ENCODE measurements at places on chromosomes 6 and 20. TPM values are rescaled to one million over a fixed set of nuclear protein-coding genes. Genes with fewer than 3 reads are reported as not detected.

- DNase-seq: no peak
- no peaks in the 10 kb centered on the region for H3K36me3 ChIP-seq
- H3K4me3 ChIP-seq: no peak overlapping the region
- no peaks in the 10 kb centered on the region for H3K27me3 ChIP-seq
- no peak overlapping the region for H3K27ac ChIP-seq
These were observed 18.2 kb downstream of the SNAP25 start for GRCh38 chr20:10236540-10237533.

DNA sequence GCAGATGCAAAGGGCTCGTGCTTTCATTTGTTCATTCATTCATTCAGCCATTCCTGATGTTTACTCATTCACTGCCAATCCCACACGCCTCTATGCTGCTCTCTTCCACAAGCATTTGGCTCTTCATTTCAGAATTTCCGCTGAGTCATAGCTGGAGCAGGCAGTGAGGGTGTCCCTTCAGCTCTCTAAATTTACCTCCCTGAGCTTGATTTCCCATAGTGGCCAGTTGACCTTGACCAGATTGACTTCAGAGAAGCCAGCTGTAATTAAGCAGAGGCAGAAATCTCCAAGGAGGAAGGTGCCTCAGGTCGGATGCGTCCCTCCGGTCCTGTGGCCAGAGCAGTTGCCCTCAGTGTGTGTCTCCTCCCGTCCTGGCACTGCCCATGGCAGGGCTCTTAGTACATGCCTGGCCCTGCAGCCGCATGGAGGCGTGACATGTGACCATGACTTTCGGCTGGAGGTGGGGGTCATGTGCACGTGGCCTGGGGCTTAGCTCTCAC lies 267.2 kb upstream of the ECI2 start:
- no peaks in the 10 kb centered on the region for H3K36me3 ChIP-seq
- DNase-seq: no peak
- peaks cover 3% of the 10 kb centered on the region for H3K4me1 ChIP-seq
- peaks cover 4% of the 10 kb centered on the region for H3K27me3 ChIP-seq
- H3K4me3 ChIP-seq: no peak overlapping the region

- H3K27me3 ChIP-seq: no peaks in the 10 kb centered on the region
- no peak for DNase-seq
- no peaks in the 10 kb centered on the region for H3K4me1 ChIP-seq
- no peak overlapping the region for H3K4me3 ChIP-seq
- no peak overlapping the region for H3K27ac ChIP-seq
These were observed 579.1 kb downstream of the BMP2 start for GRCh38 chr20:7346562-7346961.

GRCh38 chr6:40183902-40184301 lies 249.6 kb upstream of the MOCS1 start:
- no peak overlapping the region for H3K4me3 ChIP-seq
- H3K4me1 ChIP-seq: peaks cover 6% of the 10 kb centered on the region
- no peaks in the 10 kb centered on the region for H3K36me3 ChIP-seq
- peaks cover 15% of the 10 kb centered on the region for H3K27me3 ChIP-seq
- H3K27ac ChIP-seq: no peak overlapping the region

DNA sequence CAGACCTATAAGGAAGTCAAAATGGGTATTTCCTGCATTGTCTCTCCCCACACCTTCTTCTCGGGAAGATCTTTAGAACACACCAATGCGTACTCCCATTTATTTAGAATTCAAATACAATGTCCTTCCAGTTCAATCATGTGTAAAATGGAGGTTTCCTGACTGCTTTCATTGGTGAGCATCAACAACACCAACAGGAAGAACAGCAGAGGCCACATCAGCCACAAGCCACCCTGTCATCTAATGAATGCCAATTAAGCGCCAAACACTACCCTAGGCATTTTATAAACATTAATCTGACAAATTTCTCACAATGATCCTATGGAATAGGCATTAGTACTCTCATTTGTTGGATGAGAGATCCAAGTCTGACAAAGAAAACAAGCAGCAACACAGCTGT lies 68.4 kb upstream of the SMLR1 start:
- H3K4me3 ChIP-seq: no peak overlapping the region
- peaks cover 7% of the 10 kb centered on the region for H3K27me3 ChIP-seq
- H3K27ac ChIP-seq: peak overlapping the region; percentile 33
- no peak for DNase-seq

- H3K27me3 ChIP-seq: peaks cover 8% of the 10 kb centered on the region
- H3K4me3 ChIP-seq: no peak overlapping the region
- no peak for DNase-seq
- H3K36me3 ChIP-seq: no peaks in the 10 kb centered on the region
- no peaks in the 10 kb centered on the region for H3K4me1 ChIP-seq
- no peak overlapping the region for H3K27ac ChIP-seq
These were observed 237.1 kb upstream of the AFDN start for GRCh38 chr6:167589615-167589940.

- H3K27ac ChIP-seq: no peak overlapping the region
- H3K27me3 ChIP-seq: peaks cover 4% of the 10 kb centered on the region
These were observed 38.5 kb downstream of the RIPOR3 start for GRCh38 chr20:50652702-50653294.

DNA sequence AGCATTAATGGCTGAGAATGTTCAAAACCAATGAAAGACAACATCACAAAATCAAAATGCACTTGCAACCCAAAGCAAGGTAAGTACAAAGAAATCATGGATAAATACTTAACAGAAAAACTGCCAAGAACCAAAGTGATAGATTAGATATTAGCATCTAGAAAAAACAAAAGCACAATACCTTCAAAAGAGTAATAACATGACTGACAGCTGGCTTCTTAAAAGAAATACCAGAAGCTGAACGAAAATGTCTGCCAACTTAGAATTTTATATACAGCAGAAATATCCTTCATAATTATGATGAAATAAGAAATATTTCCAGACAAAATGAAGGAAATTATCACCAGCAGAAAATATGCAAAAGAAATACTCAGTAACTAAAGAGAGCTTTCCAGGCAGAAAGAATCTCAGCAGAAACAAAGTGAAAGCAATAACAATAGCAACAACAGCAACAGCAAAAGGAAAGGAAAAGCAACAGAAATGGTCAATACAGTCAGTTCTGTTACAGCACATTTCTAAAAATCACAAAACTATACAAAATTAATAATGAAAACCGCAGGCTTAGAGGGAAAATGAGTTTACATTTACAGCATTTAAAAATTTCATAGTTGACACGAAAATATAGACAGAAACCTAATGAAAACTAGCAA lies 121.5 kb upstream of the MAN1A1 start:
- no peak for DNase-seq
- H3K36me3 ChIP-seq: peaks cover 3% of the 10 kb centered on the region
- peaks cover 15% of the 10 kb centered on the region for H3K27me3 ChIP-seq
- H3K4me3 ChIP-seq: peak overlapping the region; percentile 0

DNA sequence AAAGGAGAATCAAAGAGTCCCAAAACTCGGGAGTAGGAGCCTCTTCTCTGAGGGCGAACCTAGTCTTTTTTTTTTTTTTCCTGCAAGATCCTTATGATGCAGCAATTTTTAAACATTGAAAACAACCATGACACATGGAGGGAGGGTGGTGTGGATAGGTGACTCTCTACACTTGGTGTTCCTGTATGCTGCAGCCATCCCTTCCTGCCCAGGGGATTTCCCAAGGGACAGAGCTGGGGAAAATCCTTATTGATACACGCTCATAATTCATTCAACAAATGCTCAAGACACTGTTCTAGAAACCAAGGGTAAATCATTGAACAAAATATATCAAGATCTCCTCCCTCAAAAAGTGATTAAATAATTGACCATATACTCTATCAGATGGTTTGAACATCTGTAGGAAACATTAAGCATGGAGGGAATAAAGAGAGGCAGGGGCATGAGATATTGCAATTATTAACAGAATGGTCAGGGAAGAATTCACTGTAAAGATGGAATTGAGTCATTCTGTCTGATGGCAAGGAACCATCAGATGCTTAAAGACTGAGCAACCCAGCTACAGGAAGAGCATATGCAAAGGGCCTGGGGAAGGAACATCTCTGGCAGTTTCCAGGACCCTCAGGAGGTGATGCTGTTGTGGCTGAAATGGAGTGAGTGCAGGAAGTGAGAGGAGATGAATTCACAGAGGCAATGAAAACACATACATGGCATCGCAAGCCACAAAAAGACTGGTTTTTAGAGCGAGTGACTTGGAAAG lies 13.4 kb upstream of the BTN3A3 start:
- H3K27me3 ChIP-seq: no peaks in the 10 kb centered on the region
- DNase-seq: no peak
- H3K36me3 ChIP-seq: no peaks in the 10 kb centered on the region
- peaks cover 12% of the 10 kb centered on the region for H3K4me1 ChIP-seq
- no peak overlapping the region for H3K4me3 ChIP-seq

GRCh38 chr20:58545565-58546415 lies 30.6 kb upstream of the APCDD1L start:
- peaks cover 6% of the 10 kb centered on the region for H3K27me3 ChIP-seq
- H3K4me1 ChIP-seq: no peaks in the 10 kb centered on the region
- no peak overlapping the region for H3K27ac ChIP-seq
- H3K36me3 ChIP-seq: no peaks in the 10 kb centered on the region
- no peak for DNase-seq

DNA sequence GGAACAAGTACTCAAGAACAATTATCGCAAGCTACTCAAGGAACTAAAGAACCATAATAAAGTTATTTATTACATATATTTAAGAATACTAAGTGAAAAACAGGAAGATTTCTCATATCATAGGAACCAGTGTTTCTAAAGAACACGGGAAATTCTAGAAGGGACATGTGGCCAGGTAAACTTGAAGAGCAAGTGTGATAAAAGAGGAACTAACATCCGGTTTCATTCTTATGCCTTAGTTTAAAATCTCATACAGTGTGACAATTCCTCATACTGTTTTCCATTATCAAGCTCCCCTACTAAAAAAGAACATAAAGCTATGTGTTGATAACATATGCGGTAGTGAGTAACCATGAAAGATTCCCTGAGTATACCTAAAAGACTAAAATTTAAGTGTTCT lies 163.5 kb upstream of the SHLD1 start:
- no peak overlapping the region for H3K27ac ChIP-seq
- H3K4me3 ChIP-seq: no peak overlapping the region
- DNase-seq: no peak
- H3K27me3 ChIP-seq: no peaks in the 10 kb centered on the region
- peaks cover 30% of the 10 kb centered on the region for H3K36me3 ChIP-seq

GRCh38 chr6:487956-488355 lies 96.4 kb downstream of the IRF4 start:
- no peak for DNase-seq
- peak overlapping the region; percentile 70 for H3K27ac ChIP-seq
- H3K4me1 ChIP-seq: peaks cover 88% of the 10 kb centered on the region
- H3K27me3 ChIP-seq: no peaks in the 10 kb centered on the region
- peaks cover 62% of the 10 kb centered on the region for H3K36me3 ChIP-seq

DNA sequence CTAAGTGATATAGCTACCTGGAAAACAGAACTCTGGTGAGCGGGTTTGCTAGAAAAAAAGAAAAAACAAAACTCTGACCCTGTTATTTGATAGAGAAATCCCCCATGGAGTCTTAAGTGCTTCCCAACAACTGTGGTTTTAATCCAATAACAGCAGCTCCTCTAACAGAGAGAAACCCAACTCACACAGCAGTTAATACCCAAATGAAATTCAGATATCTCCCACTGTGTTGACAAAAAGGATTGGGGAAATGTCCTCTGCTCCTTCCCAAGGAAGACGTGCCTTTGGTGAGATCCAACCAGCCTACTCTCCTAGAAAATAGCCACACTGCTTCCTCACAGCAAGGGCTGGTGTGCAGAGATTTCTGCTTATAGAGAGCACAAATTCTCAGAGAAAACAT lies 200.4 kb upstream of the FBXL4 start:
- H3K4me1 ChIP-seq: no peaks in the 10 kb centered on the region
- no peak overlapping the region for H3K27ac ChIP-seq
- H3K36me3 ChIP-seq: no peaks in the 10 kb centered on the region
- no peak for DNase-seq
- H3K4me3 ChIP-seq: no peak overlapping the region

- no peak for DNase-seq
- no peak overlapping the region for H3K4me3 ChIP-seq
- no peak overlapping the region for H3K27ac ChIP-seq
- peaks cover 21% of the 10 kb centered on the region for H3K4me1 ChIP-seq
These were observed 55.7 kb downstream of the PHACTR2 start for GRCh38 chr6:143733510-143733909.

GRCh38 chr20:48209102-48209501 lies 423.8 kb upstream of the SULF2 start:
- H3K27ac ChIP-seq: no peak overlapping the region
- no peaks in the 10 kb centered on the region for H3K27me3 ChIP-seq

- H3K36me3 ChIP-seq: peaks cover 18% of the 10 kb centered on the region
- H3K4me1 ChIP-seq: peaks cover 27% of the 10 kb centered on the region
- no peak overlapping the region for H3K27ac ChIP-seq
- H3K4me3 ChIP-seq: no peak overlapping the region
These were observed 16.8 kb downstream of the SCML4 start for GRCh38 chr6:107807196-107807811.

GRCh38 chr20:63893999-63894357 lies 948 bp upstream of the DNAJC5 start:
- peak overlapping the region; percentile 62 for H3K4me3 ChIP-seq
- peaks cover 26% of the 10 kb centered on the region for H3K36me3 ChIP-seq
- H3K4me1 ChIP-seq: peaks cover 35% of the 10 kb centered on the region
- no peaks in the 10 kb centered on the region for H3K27me3 ChIP-seq

DNA sequence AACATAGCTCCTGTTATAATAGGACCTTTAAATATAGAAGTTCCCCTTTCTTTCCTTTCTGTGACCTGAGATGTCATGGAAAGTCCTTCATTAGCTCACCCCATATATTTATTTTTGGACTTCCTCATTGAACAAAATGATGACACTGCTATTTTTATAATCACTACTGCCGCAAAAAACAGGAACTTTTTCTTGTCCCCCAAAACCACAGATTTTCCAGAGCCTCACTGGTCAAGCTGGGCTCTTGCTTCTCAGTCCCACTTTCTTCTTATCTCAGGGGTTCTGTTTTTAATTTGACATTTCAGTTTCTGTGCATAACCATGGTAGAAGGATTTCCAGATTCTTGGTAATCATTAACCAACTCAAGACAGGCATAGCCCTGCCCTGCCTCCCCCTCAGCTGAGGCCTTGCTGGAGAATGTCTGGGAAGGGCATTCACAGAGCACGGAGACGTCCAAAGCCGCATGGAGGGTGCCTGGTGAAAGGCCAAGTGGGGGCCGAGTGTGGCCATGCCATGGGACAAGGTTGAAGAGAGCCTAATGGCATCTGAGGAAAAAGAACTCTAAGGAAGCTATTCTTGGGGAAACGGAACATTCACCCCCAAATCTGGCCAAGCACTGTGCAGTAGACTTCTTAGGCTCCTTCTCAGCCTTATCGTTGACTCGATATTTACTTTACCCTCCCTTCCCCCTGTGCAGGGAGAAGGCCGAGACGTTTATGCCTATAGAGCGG lies 73.7 kb downstream of the EDN1 start:
- H3K36me3 ChIP-seq: no peaks in the 10 kb centered on the region
- H3K27me3 ChIP-seq: peaks cover 8% of the 10 kb centered on the region
- no peak overlapping the region for H3K4me3 ChIP-seq
- no peak overlapping the region for H3K27ac ChIP-seq
- DNase-seq: no peak
- no peaks in the 10 kb centered on the region for H3K4me1 ChIP-seq

LST1 gene
- total RNA-seq: 33.3 TPM

NCR2 gene
- total RNA-seq: not detected

MDFI gene
- not detected for total RNA-seq

PREX1 gene
- total RNA-seq: 81.0 TPM

BRPF3 gene
- total RNA-seq: 18.5 TPM

LGSN gene
- total RNA-seq: not detected

DLL1 gene
- total RNA-seq: 0.58 TPM

KCNK16 gene
- not detected for total RNA-seq

FABP7 gene
- total RNA-seq: not detected

LRRC73 gene
- 0.48 TPM for total RNA-seq

PSMB1 gene
- total RNA-seq: 148 TPM

NHLRC1 gene
- not detected for total RNA-seq

BPI gene
- not detected for total RNA-seq

GJA1 gene
- not detected for total RNA-seq

Data from activated CD4-positive, alpha-beta T cell treated with anti-CD3 and anti-CD28 coated beads, Interleukin-2, amount 10 ng/mL, durations not matched to agents 7 days and 5 days (primary cell).